ENCODE measurements at places on chromosomes 2 and 18.

GRCh38 chr2:145638675-145639074 lies 1118.8 kb upstream of the ZEB2 start:
- DNase-seq: no peak

DNA sequence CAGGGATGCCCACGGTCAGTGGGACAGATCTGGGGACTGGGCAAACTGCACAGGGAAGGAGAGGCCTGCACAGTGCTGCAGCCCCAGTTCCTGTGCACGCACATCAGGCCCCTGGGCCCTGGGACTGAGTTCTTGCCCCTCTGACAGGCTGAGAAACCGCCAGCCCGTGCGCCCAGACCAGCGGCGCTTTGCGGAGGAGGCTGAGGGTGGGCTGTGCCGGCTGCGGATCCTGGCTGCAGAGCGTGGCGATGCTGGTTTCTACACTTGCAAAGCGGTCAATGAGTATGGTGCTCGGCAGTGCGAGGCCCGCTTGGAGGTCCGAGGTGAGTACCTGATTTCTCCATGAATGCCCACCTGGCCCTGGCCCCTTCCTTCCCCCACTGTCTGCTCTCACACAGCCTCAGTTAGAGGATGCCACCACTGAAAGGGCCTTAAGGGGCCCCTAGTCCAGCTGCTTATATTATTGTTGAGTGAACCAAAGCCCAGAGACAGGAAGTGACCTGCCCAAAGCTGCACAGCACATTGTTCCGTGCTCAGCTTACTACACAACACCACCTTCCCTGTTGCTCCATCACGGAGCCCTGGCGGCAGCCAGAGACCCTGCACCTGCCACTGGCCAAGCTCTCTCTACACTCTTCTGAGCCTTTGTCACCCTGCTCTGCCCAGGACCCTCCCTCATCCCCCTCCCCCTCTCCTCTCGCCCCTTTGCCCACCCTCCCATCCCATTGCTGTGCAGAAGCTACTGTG lies 29.8 kb downstream of the SPEG start:
- no peak for DNase-seq

GRCh38 chr2:153197402-153198386 lies 280.9 kb downstream of the RPRM start:
- no peak for DNase-seq

DNA sequence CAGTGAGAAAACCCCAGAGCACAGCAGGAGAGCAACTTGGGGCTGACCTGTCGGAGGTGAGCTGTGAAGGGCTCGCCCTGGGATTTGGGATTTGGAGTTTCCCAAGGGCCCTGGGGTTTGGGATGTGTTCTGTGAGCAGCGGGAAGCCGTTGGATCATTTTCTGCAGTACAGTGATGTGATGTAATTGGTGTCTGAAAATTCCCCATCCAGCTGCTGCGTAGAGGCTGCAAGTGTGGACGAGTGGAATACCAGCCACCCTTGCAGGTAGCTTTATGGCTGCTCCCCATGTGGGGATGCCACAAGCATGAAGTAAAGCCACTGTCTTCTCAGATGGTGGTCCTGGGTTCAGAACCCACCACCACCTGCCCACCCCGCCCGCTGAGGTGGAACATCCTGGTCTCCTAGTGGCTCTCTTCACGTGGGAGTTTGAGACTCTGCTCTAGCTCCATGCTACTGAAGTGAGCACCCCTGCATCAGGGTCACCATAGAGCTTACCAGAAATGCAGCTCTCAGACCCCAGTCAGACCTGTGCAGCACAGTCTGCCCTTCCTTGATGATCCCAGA lies 15.0 kb downstream of the IMPA2 start:
- DNase-seq: no peak

DNA sequence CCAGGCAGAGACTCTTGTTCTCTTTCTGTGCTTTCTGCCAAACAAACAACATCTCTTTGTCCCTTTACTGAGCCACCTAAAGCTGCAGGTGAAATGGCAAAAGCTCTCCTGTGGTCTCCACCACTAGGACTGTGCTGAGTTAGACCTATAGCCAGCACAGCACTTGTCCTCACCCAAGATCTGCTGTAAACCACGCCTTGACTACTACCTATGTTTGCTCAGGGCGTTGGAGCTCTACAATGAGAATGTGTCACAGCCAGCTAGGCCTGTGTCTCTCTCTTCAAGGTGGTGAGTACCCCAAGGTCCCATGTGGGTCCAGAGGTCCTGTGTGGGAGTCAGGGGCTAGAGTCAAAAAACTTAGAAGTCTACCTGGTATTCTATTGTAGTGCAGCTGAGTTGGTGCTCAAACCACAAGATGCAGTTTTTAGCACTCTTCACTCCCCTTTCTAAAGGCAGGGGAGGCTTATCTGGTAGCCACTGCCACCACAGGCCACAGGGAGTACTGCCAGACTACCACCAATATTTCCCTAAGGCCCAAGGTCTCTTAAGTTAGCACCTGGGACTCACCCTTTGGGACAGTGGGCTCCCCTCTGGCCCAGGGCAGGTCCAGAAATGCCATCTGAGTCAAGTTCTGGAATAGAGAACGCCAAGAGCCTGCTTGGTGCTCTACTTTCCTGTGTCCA lies 96.8 kb upstream of the RPRM start:
- DNase-seq: no peak

DNA sequence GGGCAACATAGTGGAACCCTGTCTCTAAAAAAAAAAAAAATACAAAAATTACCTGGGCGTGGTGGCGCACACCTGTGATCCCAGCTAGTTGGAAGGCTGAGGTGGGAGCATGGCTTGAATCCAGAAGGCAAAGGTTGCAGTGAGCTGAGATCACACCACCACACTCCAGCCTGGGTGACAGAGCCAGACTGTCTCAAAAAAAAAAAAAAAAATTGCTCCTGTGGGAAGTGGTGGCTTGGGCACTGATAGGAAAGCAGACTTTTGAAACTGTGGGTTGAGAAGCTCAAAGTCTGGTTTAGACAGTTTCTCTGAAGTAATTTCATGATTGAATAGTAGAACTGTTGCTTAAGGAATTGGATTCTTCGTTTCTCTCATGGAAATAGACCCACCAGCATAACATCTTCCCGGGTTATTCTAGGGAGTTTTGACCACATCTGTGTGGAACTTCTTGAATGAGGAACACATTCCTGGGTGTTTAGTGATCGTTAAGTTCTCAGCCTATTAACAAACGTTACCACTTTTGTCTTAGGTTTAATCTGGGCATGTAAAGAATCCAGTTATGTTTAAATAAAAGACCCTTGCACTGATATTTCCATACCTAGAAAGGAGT lies 33.5 kb downstream of the GRHL1 start:
- no peak for DNase-seq
